ENCODE measurements at places on chromosomes 13 and 19.

GRCh38 chr13:59478908-59479307 is 684.8 kb downstream of the DIAPH3 start:
- DNase-seq: no peak

DNA sequence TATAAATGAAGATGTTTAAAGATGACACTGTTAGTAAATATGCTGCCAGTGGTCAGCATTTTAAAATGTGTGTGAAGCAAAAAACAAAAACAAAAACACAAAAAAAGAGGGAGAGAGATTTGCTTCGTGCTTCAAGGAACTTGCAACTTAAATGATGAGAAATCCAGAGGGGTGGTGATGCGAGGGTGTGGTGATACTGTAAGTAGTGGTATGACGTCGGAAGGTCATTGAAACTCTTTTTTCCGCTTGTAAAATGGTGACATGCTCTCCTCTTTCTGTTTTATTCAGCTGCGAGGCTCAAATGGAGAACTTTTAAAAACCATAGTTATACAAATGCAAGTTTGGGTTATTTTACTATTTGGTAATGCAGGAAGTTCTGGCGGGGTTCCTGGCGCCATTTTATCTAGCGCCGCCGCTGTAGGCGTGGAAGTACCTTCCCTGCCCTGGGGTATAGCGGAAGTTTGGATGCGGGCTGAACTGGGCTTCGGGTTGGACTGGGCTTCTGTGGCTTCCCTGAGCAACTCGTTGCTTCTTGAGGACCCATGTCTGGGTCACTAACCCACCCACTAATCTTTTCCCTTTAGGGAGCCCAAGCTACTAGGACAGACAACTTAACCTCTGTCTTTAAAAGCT is 34.8 kb downstream of the DGKH start:
- DNase-seq: no peak

- DNase-seq: no peak
Observed at GRCh38 chr13:91355826-91356710, 8.6 kb downstream of the MIR17HG start.

DNA sequence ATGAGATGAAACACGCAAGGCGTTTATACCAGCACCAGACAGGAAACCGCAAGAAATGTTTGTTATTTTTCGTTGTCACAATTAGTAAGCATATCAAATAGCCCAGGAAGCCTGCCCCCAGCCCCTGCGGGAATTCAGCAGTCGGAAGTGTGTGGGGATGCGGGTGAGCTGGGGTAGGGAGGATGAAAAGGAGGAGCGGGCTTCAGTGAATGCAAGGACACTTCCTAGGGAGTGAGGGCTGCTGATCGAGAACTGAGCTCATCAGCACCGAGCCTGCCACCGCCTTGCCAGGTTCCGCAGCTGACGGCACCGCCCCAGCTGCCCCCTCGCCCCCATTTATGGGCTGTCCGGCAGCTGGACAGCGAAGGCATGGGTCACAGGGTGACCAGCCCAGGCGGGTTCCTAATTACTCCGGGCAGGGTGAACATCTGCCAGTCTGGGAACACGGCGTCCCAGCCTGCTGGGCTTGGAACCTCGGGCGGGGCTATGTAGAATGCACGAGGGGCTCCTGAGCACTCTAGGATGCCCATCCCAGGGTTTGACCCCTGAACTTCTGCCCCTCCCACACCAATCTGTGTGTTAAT is 1.6 kb upstream of the BEST2 start:
- no peak for DNase-seq

- no peak for DNase-seq
Observed at GRCh38 chr13:95620030-95620824, 24.3 kb downstream of the DZIP1 start.

GRCh38 chr13:39616087-39616694 is 13.2 kb upstream of the LHFPL6 start:
- DNase-seq: peak; percentile 24

DNA sequence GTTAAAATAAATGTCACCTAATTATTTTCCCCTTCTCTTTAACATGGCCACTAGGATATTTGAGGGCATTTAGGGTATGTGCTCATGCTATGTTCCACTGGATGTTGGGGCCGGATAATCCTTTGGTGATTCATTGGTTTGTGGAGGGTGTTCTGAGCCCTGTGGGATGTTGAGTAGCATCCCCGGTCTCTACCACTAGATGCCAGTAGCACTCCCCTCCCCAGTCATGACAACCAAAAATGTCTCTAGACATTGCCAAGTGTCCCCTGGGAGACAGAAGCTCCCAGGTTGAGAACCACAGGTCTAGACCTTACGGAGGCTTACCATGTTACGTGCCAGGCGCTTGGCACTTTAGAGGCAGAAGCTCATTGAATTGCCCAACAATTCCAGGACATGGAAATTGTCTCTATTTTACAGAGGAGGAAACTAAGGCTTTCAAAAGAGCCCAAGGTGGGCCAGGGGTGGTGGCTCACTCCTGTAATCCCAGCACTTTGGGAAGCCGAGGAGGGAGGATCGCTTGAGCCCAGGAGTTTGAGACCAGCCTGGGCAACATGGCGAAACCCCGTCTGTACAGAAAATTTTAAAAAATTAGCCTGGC is 14.1 kb downstream of the SHANK1 start:
- peak; percentile 23 for DNase-seq

DNA sequence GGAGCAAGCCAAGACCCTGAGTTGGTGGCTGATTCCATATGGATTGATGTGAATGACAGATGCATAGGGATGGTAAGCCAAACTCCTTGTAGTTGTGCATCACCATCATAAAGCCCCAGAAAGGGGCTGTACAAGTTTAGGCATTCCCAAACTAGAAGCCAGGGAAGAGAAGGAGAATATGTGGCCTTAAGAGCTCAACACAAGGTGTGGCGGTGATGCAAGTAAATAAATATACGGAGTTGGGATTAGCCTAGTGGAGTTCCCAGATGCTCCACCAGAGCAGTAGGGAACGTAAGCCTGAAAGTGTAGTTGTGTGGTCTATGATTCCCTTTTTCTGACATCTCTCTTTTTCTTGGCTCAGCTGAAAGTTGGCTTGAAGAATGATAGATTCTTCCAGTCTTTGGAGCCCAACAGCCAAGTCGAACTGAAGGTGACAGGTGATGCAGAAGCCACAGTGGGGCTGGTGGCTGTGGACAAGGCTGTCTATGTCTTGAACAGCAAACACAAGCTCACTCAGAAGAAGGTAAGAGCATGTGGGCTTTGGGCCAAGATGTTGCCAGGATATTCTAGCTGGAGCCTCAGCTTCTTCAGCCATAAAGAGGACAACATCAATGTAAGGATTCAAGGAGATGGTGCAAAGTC is 30.1 kb downstream of the RDH8 start:
- DNase-seq: no peak

- DNase-seq: no peak
Observed at GRCh38 chr13:29270271-29270985, 325.1 kb downstream of the SLC7A1 start.

Measured in stimulated activated CD4-positive, alpha-beta T cell treated with anti-CD3 and anti-CD28 coated beads, Interleukin-4, amount 100 ng/mL, for 4 hours (primary cell).